Iris pigment epithelial cell (primary cell): ENCODE measurements at places on chromosomes 5 and 9.

GRCh38 chr5:112930082-112930344 lies 8.0 kb upstream of the REEP5 start:
- DNase-seq, result no peak

- no peak for DNase-seq
Measured at GRCh38 chr5:126108470-126108869, 314.7 kb upstream of the GRAMD2B start.

GRCh38 chr5:171092194-171092593 lies 216.9 kb upstream of the TLX3 start:
- DNase-seq, result peak; percentile 76

- no peak for DNase-seq
Measured at GRCh38 chr9:72950875-72951442, 1.9 kb downstream of the ALDH1A1 start.

DNA sequence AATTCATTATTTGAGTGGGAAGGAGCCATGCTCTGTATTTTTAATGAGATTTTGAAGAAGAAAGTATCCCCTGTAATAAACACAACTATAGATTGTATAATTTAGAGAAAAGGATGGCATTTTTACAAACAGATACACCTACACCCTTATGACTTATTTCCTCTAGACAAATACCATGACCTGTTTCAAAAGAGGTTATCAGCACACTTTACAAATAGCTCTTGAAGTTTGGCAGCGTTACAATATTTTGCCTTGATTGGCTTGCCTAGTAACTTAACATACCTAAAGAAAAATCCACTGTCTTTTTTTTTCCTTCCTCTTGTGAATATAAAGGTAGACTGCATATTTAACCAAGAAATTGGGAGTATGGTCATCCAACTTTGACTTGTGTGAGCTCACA lies 28.5 kb upstream of the CETN3 start:
- DNase-seq, result peak; percentile 41

GRCh38 chr5:4570047-4570995 lies 569.8 kb upstream of the ADAMTS16 start:
- DNase-seq, result peak; percentile 47

DNA sequence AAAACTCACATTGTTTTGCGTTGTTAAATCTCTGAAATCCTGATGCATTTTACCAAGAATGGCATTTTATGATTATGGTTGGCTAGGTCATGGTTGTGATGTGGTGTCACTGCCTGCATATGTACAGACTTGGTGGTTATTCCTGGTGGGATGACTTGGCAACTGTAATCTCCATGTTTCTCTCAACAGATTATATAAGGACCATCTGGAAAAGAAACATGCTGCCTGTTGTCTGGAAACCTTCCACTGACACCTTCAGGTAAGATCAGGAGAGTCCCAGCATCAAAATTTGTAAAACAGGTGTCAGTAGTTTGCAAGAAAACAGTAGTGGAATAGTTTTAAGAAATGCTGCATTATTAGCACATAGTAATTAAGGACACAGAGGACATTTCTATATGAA lies 3.0 kb upstream of the ACER2 start:
- no peak for DNase-seq

GRCh38 chr9:2681981-2682380 lies 35.3 kb upstream of the KCNV2 start:
- no peak for DNase-seq

GRCh38 chr9:132663851-132664250 lies 5.9 kb downstream of the DDX31 start:
- no peak for DNase-seq

DNA sequence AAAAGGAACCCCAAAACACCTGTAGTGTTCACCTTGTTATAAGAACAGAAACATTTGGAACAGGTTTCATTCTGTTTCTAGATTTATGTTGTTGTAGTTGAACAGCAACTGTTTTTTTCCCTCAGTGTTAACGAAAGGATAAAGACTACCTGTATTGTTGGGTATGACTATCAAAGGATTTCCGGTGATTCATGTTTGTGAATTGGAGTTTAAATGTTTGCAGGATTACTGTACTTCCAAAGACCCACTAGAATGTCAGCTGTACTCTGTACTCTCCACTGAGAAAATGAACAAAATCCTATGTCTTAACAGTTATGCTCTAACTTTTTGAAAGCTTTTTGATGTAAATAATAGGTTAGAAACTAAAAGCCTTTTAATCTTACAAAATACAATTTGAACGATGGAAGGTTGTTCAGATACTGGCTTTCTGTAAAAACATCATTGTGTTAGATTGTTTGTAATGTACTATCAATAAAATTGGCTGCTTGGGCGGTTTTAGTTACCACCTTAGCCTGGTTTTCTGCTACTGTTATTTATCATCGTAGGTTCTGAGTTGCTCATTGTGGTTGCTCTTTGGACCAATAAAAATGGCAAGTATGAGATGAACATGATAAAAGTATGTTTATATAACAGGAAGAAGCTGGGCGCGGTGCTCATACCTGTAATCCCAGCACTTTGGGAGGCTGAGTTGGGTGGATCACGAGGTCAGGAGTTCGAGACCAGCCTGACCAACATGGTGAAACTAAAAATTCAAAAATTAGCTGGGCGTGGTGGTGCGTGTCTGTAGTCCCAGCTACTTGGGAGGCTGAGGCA lies 44.1 kb downstream of the DCP2 start:
- peak; percentile 91 for DNase-seq

- DNase-seq, result no peak
Measured at GRCh38 chr9:110601098-110601497, 21.6 kb upstream of the SVEP1 start.

GRCh38 chr9:132023419-132024180 lies 56.1 kb downstream of the MED27 start:
- DNase-seq, result no peak

- no peak for DNase-seq
Measured at GRCh38 chr9:134515026-134515821, 126.4 kb upstream of the COL5A1 start.
